ENCODE measurements at places on chromosomes 1 and 21.

GRCh38 chr1:37465593-37466517, 8.5 kb upstream of the ZC3H12A start:
- no peak for DNase-seq

- no peak for DNase-seq
Observed at GRCh38 chr1:7677111-7677510, 94.0 kb upstream of the VAMP3 start.

DNA sequence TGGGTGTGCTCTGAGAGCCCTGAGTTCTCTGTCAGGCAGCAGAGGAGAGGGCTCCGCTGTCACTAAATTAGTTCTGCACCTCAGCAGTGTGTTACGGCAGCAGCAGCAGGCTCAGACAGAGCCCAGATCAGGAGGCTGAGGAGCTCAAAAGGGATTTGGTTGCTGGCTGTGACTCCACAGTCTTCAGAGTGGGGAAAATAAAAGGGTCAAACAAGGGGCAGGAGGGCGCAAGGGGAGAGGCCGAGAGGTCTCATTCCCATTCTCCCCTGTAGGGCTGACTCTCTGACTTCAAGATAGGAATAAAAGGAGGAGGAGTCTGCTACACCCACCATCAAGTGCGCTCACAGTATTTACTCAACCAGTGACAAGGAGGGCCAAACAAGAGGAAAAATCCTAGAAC, 9.2 kb upstream of the SLC45A3 start:
- no peak for DNase-seq

DNA sequence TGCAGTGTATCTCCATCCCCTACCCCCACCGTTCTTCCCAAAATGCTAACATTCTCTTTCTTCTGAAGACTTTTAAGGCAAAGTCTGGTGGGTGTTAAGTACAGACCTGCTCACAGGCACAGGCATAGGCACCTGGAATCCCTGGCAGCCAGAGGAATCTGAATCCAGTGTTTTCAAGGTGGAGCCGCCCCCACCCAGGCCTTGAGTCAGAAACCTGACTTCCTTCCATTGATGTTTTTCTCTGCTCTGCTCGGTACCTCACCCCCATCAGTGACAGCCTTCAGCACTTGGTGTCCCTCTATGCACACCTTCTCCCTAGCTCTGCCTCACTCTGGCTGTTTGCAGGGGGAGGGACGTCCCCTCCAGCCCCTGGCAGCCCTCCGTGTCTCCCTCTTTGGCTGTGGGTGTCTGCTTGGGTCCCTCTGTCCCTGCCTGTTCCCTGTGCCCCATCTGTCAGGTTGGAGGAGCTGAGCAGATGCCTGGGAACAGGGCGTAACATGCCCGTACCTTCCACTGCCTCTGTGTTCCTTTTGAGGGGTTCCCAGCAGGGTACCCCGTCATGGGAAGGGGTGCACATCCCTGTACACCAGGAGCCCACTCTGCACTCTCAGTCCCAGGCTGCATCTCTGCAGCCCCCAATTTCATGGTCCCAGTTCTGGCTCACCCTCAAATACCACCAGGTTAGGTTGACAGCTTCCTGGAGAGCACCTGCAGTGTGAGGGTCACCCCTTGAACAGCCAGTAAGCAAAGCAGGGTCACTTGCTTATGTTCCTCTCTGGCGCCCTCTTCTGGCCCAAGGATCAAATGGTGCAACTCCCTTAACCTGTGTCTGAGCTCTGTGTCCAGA, 6.7 kb downstream of the NCDN start:
- peak; percentile 76 for DNase-seq

- no peak for DNase-seq
Observed at GRCh38 chr1:5909576-5910275, 82.5 kb downstream of the NPHP4 start.

DNA sequence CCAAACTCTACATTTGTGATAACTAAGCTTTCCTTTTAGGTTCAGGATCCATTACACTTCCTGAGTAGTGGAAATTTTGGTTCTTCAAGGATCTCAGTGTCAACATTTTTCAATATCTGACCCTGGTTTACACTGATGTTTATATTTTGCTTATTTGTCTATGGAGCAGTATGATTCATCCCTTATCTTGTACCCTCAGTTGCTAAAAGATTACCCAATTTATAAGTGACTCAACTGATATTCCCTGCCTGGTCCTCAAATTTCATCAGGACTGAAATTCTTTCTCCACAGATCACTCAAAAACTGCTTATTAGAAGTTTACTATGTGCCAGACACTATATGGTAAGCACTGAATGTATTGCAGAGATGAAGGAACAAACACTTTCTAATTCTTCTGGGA, 139.1 kb upstream of the CHRM3 start:
- no peak for DNase-seq

DNA sequence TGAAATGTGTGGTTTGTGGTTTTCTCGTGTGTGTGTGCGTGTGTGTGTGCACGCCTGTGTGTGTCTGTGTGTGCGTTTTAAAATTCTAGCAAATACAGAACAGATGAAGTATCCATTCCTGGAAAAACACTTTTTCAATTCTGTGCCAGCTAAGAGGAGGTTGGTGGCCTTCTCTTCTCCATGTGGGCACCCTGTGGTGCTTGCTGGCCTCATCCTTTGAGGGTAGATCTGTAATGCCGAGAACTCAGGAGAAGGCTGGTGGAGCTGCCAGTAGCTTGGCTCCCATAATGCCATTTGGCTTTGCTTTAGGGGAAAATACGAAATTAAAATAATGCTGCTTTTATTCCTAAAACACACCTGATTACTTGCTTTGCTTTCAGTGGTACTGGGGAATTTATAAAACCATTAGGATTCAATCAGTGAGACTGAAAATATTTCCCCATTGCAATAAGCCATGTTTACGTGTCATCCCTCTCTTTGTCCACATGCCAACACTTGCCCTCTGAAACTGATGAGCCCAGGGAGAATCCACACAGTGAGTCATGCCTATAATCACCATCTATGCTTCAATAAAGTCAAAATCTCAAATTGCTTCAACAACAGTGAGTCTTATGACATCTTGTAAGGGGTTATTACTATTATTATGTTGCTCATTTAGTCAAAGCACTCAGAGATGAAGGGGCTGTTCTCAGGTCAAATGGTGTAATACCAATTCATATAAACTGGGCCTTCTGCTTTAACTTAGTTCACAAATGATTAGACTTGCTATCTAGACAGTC, 39.2 kb downstream of the ABCA4 start:
- no peak for DNase-seq

- DNase-seq: no peak
Observed at GRCh38 chr1:229674042-229674441, 48.0 kb downstream of the URB2 start.

DNA sequence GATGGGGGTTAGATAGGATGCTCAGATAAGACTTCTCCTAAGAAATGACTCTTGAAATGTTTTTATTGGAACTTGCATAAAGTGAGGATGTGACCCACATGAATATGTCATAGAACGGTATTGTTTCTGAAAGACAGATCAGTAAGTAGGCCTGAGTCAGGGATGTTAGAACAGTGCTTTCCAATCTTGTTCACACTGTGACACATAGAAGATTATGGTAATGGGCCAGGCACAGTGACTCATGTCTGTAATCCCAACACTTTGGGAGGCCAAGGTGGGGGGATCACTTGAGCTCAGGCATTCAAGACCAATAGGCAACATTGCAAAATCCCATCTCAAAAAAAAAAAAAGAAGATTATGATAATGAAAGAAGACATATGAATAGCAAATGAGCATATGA, 32.9 kb downstream of the FMO4 start:
- DNase-seq: no peak

- DNase-seq: no peak
Observed at GRCh38 chr1:27878039-27878438, 5.7 kb downstream of the THEMIS2 start.

DNA sequence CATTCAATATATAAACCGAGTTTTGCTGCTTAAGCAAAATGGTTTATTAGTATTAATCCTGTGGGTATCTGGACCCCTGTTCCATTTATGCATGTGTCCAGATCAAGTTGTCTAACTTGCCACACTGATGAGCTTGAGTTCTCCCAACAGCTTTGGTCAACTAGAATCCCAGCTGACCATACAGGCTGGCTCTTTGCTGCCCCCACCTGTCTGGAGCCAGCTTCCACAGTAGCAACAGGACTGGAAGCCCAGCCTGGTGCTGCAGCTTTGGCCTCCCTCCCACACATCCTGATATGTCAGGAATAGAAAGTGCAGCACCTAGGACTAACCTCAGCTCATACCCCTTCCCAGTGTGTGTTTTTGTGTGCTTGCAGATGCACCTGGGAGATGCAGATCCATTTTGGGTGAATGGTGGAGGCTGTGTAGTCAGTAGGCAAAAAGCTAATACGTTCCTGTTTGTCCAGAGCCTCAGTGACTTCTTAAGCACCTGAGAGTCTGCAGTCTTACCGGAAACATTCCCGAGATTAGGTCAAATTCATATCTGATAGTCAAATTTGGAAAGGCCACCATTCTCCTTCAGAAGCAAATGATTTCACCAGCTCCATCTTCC, 40.9 kb upstream of the BEND5 start:
- DNase-seq: peak; percentile 32

GRCh38 chr1:211813590-211813989, 17.0 kb downstream of the LPGAT1 start:
- DNase-seq: peak; percentile 43

DNA sequence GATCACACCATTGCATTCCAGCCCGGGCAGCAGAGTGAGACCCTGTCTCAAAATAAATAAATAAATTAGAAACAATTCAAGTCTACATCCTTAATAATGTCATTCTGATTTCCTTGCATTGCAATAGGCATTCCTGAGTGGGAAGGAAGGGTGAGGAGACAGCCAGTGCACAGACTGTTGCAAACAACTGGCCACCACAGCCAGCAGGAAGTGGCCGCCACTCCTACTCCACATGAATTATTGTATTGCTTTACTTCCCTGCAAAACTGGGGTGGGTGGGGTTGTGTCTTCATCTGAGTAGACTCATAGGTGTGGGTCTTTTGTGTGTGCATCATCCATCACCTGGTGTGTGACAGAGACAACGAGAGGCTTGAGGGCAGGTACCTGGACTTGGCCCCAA, 60.1 kb downstream of the OPTC start:
- no peak for DNase-seq

- DNase-seq: no peak
Observed at GRCh38 chr1:20896826-20897225, 109.7 kb upstream of the HP1BP3 start.

GRCh38 chr1:162605225-162605927, 26.9 kb upstream of the DDR2 start:
- no peak for DNase-seq

GRCh38 chr1:13728091-13728715, 28.2 kb downstream of the PRDM2 start:
- no peak for DNase-seq

DNA sequence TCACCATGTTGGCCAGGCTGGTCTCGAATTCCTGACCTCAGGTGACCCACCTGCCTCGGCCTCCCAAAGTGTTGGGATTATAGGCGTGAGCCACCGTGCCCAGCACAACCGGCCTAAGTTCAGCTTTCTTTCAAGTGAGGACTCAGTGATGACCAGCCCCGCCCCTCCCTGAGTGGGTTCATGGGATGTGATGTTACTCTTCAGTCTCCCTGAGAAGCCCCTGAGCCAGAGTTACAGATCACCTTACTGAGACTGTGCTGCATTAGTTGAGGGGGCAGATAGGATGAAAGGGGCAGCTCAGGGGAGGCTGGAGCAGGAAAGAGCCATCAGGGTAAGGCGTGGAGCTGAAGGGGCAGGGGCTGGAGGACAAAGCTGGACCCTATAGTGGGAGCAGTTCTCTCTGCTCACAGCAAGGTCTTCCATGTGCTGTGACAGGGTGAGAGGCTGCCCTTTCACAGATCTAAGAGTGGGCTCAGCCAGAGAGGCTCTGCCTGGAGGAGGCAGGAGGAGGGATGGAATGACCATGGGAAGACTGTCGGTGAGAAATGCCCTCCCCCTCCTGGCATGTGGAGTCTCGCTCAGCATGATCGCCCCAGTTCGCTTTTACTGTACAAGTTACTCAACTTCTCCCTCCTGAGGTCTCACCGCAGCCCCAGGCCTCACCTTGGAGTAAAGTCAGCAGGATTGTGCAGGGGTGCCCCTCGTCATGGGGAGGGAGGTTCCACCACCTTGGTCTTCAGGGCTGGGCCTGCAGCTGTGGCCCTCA, 13.4 kb downstream of the SH2D2A start:
- no peak for DNase-seq
